Metanephros (tissue), 2 donors: ENCODE measurements at places on chromosomes 2 and 18. TPM values are rescaled to one million over a fixed set of nuclear protein-coding genes. Genes with fewer than 3 reads are reported as not detected.

The GGCX gene
- total RNA-seq: 43.0 TPM

The SOCS6 gene
- 24.6 TPM for total RNA-seq

The LINC00305 gene
- 0.64 TPM for total RNA-seq

The RAB6C gene
- 0.23 TPM for total RNA-seq

The SERPINB3 gene
- total RNA-seq: not detected

The CRYGC gene
- not detected for total RNA-seq
